T-helper 17 cell (primary cell): ENCODE measurements at places on chromosomes 13 and 19.
A peak's percentile ranks its signal among the peaks of the same experiment; 100 is the strongest.

DNA sequence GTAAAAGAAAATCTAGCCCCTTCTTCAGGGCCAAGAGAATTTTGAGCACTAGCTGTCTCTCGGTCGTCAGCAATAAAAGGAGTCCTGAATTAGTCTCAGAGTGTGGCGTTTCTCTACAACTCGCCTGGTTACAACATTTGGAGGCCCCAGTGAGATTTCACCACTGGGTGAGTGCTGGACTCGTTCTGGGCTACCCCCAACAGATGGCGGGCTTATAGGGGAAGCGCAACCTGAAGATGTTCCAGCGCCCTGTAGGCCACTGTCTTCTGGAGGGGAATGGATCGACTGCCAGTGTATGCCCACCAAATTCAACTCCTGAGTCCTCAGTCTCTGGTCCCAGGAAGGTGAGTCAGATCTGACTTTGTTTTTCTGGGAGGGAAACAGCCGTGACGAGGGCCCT lies 11.7 kb upstream of the ZNF181 start:
- no peak for DNase-seq

DNA sequence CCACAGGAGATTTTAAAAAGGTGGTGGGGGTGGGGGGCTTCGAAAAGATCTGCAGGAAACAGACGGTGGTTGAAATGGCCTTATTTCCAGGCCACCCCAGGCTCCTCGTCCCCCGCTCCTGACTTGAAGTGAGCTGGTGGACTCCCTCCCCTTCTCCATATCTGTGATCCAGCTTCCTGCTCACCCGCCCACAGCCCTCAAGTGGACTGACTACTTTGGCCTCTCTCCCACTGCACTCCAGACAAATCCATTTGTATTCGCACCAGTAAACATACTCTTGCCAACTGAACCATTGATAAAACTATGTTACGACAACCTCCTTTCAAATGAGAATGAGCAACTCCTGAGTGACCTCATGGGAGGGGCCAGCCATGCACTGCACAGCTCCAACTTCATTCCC lies 259.5 kb downstream of the COL4A1 start:
- no peak for DNase-seq

GRCh38 chr19:29450812-29451211 lies 75.0 kb upstream of the VSTM2B start:
- DNase-seq, result no peak

DNA sequence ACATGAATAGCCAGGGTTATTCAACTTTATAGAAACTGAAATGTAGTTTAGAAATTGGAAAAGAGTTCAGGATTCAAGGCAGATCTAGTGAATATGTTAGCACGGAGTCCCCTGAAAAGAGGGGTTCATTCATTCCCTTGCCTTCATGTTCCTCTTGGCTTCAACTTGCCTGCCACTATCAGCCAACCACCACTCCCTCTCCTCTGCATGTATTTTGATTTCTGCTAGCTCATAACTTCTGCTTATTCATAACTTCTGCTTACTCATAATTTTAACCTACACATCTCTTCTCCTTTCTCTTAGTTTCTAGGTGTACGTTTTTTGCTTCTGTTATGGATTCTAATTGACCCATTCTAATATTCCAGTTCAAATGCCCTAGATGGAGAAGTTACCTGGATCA lies 5.5 kb upstream of the SERTM1 start:
- no peak for DNase-seq

- DNase-seq, result no peak
Observed at GRCh38 chr13:98937911-98938381, 39.9 kb downstream of the DOCK9 start.

- peak; percentile 56 for DNase-seq
Observed at GRCh38 chr19:49987159-49987698, 26.3 kb upstream of the SIGLEC11 start.
